H9 (cell line): ENCODE measurements at places on chromosomes 5 and 9. TPM values are rescaled to one million over a fixed set of nuclear protein-coding genes. Genes with fewer than 3 reads are reported as not detected.
A peak's percentile ranks its signal among the peaks of the same experiment; 100 is the strongest.

The IDNK gene
- total RNA-seq, result 0.59 and 1.4 TPM in 2 replicates

The OR5C1 gene
- not detected in 2 replicates for total RNA-seq

The NR5A1 gene
- 0.37 and 0.46 TPM in 2 replicates for total RNA-seq

The GFPT2 gene
- 85.0 and 89.8 TPM in 2 replicates for total RNA-seq

The ADAMTS19 gene
- 20.3 and 20.8 TPM in 2 replicates for total RNA-seq

The CD274 gene
- 0.13 TPM in 1 of 2 replicates, not detected in the other for total RNA-seq

The SPATA31D4 gene
- total RNA-seq, result not detected in 2 replicates

The GABBR2 gene
- total RNA-seq, result 0.66 and 0.94 TPM in 2 replicates

DNA sequence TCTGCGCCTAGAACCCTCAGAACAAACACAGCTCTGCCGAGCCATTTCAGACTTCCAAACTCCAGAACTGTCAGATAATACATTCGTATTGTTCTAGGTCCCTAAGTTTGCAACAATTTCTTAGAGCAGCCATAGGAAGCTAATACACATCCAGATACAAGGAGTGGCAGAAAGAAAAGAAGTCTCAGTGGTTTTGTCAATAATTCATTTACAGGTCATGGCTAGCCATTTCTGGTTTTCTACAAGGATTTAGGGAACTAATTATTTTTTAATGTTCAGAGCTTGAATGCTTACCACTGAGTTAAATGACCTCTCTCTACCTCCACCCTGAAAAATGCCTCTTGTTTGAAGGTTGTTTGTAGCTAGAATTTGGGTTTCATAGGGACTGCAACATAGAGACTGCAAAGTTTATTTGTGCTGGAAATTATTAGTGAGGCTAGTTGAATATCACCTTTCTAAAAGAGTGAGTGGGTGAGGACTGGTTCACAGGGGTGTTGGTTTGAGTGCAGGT, 15.5 kb upstream of the ERMP1 start:
- no peak for DNase-seq

- DNase-seq, result no peak
Observed at GRCh38 chr5:6405591-6405990, 27.2 kb upstream of the MED10 start.

DNA sequence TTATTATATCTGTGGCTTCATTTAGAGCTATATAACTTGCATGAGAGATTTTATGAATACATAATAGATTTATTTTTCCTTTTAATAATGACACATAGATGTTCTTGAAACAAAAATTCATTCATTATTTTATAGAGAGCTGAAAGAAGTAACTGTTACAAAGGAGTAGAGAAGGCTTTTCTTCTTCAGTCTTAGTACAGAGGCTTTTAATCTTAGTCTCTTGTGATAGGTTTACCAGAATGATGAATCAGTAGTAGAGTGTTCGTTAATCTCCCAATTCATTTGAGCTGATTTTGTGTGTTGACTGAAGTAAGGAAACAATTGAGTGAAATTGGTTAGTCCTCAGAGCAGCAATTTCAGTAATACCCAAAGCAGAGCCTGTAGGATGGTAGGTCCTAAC, 1284.1 kb upstream of the ACO1 start:
- no peak for DNase-seq

- DNase-seq, result no peak
Observed at GRCh38 chr5:126097876-126098275, 325.3 kb upstream of the GRAMD2B start.

DNA sequence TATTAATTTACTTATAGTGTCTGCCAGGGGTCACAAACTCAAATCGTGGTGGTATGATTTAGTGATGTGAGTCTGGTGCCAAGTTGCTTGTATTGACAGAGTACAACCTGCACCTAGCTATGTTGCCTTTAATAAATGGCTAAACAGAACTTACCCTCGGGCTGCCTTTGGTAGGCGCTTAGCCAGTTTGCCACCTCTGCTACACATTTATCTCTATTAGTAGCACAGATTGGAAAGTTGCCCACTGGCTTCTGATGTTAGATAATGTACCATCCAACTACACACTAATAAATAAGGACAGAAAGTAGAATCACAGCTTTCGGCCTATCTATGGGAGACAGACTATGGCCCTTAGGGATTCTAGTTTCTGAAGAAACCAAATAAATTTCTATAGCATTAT, 368.4 kb downstream of the MAN2A1 start:
- DNase-seq, result no peak

GRCh38 chr5:136420168-136420898, 55.0 kb upstream of the TRPC7 start:
- DNase-seq, result no peak

DNA sequence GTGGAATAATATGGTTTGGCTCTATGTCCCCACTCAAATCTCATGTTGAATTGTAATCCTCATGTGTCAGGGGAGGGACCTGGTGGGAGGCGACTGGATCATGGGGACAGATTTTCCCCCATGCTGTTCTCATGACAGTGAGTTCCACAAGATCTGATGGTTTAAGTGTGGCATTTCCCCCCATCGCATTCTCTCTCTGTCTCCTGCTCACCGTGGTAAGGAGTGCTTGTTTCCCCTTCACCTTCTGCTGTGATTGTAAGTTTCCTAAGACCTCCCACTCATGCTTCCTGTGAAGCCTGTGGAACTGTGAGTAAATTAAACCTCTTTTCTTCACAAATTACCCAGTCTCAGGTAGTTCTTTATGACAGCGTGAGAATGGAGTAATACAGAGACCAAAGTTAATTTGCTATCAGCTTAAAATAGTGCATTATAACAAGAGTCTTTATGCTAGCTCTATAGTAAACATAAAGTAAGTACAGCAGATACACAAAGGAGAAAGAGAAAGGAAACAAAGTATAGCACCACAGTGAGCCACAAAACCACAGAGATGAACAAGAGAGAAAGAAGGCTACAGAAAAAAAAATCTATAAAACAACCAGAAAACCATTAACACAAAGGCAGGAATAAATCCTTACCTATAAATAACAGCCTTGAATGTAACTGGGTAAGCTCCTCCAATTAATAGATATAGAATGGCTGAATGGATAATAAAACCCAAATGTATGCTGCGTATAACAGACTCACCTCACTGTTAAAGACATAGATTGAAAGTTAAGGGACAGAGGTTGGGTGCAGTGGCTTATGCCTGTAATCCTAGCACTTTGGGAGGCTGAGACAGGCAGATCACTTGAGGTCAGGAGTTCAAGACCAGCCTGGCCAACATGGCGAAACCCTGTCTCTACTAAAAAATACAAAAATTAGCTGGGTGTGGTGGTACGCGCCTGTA, 39.7 kb downstream of the RAPGEF6 start:
- no peak for DNase-seq

DNA sequence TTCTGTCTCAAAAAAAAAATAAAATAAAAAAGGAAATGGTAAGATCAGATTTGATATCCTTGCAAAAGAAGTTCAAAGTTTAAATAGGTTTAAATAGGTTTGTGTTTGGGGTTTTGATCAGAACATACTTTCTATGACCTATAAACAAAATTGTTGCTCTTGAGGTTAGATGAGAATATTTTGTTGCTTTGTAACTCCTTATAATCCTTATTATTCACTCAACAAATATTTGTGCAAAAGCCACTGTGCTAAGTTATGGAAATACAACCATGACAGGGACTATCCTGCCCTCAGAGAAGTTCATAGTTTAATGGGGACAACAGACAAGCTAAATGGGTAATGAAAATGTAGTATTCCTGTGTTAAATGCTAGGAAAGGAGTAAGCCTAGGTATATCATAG, 71.5 kb downstream of the INVS start:
- no peak for DNase-seq

DNA sequence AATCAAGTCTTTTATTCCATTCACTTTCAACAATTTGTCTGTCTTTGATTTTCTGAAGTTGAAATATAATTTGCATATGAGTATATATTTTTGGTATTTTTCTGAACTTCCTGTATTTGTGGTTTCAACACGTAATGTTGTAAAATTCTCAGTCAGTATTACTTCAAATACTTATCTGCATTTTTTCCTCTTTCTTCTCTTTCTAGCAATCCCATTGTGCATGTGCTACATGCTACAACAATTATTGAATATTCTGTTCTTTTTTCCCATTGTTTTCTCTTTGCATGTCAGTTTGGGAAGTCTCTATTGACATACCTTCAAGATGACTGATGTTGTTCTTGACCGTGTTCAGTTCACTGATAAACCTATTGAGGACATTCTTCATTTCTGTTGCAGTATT, 5.6 kb upstream of the ANKRD18A start:
- DNase-seq, result no peak

DNA sequence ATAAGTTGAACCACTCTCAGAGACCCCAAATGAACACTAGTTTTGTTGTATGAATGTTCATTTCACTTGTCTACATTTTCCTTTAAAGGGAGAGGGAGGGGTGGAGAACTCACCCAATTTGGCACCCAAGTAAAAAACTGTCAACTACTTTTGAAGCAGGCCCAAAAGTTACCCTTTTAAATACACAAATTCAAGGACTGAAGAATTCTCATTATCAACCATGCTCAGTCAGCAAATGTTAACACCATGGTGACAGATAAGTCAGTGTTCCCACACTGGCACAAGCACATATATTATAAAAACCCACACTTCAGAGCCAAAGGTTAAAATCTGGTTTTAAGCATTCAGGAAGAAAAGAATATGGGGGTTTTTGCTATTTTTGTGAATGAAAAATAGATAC, 31.6 kb downstream of the CSNK1A1 start:
- no peak for DNase-seq

- peak; percentile 65 for DNase-seq
Observed at GRCh38 chr5:128213340-128213739, 129.8 kb downstream of the SLC12A2 start.

DNA sequence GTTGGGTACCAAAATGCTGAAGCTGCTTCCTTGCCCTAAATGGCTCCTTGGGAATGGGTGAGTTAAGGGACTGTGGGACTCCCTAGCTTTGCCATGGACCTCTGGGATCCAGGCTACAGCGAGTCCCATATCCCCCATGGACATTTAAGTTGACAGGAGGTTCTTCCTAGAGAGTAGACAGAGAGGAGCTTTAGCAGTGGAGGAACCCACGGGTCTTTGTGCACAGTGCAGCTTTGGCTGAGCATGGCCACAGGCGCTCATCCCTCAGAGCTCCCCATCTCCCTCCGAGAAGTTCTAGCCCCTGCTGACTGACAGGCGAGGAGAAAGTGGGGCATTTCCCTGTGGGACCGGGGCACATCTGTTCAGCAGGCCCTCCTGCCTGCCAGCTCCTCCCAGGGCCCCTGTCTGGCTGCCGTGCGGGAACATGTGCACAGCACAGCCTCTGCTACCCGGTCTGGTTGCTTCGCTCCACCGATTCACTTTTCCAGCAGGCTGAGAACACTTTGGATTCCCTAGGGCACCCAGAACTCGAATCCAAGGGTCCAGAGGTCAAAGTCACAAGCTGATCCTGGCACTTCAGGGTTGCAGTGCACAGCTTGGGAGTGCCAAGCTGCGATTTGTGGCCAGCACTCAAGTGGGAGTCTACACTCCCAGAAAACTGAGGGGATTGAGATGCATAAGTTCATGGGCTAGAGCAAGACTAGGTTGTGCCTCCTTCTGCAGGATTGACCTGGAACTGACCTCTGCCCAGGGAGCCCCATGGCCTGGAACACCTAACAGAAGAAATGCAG, 40.6 kb upstream of the DMRTA1 start:
- DNase-seq, result no peak

DNA sequence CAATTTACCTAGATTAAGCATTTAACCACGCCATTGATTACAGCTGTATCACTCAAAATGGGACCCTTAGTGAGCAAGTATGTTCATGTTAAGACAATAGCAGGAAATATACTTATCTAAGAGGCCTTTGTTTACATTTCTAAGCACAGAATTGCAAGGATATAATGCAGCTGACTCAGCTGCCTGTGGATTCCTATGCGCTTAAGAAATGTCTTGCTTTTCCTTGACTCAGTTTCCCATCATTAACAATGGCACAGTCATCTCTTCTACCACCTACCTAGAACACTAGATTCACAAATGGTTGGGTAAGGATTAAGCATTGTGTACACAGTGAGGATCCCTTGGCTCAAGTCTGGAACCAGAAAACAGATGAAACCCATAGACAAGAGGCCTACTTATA, 163.8 kb downstream of the TSSK1B start:
- no peak for DNase-seq

DNA sequence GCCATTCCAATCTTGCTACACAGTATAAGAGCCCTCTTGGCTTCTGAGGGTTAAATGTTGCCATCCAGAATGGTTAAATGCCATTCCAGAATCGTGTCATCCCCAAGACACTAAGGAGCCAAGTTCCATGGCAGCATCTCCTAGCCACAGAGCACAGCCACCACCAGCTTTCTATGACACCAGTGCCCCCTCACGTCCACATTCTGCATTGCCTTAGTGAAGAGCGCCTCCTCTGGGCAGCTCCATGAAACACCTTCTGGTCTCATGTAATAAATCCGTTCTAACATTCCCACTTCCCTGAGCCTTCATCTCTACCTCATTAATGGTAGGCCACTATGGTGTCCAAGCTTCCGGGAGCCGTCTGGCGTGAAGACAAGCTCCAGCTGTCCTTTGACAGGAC, 12.4 kb downstream of the CBY3 start:
- peak; percentile 84 for DNase-seq

- peak; percentile 89 for DNase-seq
Observed at GRCh38 chr5:150486402-150487198, 21.3 kb upstream of the NDST1 start.

DNA sequence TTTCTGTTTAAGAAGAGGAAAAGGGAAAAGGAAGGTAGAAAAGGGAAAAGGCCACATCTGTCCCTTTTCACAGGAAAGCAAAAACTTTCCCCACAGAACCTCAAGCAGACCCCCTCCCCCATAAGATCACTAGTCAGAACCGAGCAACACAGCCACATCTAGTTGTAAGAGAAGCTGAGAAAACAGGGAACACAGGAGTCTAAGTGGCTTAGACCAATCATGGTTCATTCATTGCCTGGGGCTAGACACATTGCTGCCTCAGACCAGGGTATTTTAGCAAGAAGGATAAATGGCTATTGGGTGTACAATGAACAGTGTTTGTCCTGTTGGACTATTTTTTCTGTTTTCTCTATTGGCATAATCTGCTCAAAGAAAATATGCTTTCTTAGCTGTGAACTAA, 98.0 kb downstream of the ARL15 start:
- DNase-seq, result no peak

- no peak for DNase-seq
Observed at GRCh38 chr5:141547488-141547887, 58.6 kb downstream of the PCDHGC5 start.
